Activated T-cell treated with anti-CD3 and anti-CD28 coated beads, Interleukin-2, amount 50 U/mL, for 4 hours (primary cell): ENCODE measurements at places on chromosomes 2 and 18.

DNA sequence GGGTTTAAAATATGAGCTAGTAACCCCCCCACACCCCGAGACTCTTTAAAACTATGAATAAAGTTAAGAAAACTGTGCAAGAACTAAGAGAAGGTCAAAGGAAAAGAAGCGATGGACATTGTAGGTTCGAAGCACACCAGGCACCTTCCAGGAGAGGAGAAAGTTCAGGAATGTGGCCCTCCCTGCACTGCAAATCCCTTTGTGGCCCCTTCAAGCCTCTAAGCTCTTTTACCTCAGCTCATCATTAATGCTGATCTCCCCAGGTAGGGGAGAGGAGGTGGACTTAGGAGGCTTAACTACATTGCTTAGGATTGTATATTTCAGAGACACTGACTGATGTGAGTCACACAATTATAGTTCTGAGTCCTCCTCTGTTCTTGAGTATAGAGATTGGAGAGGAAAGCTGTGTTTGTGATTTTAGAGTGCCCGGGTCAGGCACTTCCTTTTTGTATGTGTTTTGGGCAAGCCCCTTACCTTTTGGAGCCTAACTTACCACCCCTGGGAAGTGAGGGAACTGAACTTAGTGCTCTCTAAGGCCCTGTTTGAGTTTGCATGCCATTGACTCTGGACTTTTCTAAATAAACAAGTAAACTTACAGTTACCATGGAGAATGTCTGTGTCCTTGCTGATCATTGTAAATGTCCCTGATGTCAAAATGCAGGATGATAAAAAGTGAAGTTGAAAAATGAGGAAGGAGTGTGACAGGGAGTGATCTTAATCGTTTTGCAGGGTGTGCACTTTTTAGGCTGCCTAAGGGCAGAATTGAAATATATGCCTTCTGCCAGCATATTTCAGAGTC lies 140.8 kb upstream of the ZEB2 start:
- DNase-seq: no peak

- no peak for DNase-seq
These were observed 225.6 kb downstream of the HDAC4 start for GRCh38 chr2:239175181-239175580.

DNA sequence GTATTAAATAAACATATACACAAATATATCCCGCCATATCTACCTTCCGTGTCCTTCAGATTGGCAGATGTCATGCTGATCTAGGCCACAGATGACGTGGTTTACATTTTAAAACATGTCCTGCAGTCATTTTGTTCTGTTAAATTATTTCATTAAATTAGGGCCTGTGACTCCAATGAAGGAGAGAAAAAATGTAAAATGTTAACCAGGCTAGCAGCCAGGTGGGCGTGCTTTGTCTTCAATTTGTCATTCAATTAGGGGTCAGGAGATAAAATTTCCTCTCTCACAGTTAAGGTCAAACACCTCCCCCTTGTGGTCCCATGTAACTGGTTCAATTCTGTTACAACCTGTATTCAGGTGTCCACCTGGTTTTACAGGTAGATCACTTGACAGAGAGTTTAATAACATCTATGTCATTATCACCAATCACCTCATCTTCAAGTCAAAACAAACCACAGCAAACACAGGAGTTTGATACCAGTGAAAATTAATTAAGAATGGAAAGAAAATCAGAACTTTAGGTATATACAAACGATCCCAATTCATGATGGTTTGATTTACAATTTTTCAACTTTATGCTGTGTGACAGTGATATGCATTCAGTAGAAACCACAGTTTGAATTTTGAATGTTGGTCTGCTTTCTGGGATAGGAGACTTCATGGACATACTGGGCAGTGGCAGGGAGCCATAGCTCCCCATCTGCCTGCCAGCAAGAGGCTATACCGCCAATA lies 339.4 kb downstream of the CMPK2 start:
- DNase-seq: no peak

- no peak for DNase-seq
These were observed 84.9 kb upstream of the HPCAL1 start for GRCh38 chr2:10217489-10218435.

DNA sequence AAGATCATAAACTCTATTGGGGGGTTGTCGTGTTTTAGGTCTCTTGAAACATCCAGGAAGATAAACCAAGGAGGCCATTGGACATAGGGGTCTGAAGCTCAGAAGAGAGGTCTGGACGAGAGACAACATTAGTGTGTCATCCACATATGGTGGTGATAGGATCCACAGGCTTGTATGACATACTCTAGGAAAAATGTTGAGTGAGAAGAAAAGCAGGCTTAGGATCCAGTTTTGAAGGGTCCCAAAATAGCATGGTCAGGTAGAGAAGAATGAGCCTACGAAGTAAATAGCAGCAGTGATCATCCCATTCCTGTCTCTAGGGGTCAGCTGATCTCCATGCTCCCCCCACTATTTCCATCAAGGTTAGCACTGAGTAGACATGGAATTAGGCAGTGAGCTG lies 166.8 kb downstream of the ANKRD30B start:
- no peak for DNase-seq

DNA sequence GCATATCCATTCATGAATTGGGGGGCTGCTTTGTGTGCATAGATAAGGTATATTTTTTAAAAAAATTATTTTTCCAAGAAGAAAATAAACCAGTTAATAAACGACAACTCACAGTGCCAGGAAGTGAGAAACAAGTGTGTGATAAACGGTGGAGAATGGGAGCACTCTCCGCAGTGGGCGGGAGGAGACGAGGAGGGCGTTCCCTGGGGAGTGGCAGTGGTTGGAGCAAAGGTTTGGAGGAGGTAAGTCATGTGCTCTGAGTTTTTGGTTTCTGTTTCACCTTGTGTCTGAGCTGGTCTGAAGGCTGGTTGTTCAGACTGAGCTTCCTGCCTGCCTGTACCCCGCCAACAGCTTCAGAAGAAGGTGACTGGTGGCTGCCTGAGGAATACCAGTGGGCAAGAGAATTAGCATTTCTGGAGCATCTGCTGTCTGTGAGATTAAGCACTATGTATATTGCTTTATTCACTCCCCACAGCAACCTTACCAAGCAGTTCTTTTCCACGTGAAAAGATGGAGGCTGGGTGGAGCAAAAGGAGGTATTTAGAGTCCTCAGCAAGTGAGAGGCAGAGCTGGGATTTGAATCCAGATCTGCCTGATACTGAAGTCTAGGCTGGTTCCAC lies 27.0 kb upstream of the CASP8 start:
- DNase-seq: peak; percentile 77

DNA sequence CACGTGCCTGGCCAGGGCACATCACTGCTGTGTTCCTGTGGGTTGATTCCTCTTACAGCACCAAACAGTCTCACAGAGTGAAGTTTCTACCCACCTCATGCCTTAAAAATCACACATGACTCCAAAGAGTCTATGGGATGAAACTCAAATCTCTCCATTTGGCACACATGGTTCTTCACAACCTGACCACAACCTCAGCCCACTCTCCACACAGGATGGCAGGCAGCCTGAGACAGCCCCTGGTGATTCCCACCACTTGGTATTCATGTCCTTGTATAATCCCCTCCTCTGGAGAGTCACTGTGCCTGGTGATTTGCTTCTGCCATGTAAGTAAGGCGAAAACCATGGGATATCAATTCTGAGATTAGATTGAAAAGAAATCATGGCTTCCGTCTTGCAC lies 46.2 kb downstream of the LBH start:
- DNase-seq: no peak

DNA sequence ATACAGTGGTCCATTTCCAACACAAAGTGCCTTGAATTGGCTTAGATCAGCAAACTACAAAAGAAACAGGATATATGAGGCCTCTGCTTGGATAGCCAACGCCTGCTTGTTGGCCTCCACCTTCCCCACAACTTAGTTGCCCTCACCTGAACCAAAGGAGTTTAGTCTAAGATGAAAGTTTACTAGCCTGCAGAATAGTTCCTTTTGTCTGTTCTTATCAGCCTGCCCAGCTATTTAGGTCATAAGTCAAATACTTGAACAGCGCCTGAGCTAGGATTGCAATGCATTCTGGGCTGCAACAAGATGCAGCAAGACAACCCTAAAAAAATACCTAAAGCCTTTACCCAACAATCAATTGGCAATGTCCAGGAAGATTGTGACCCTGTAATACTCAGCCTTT lies 13.1 kb upstream of the EPG5 start:
- DNase-seq: no peak

DNA sequence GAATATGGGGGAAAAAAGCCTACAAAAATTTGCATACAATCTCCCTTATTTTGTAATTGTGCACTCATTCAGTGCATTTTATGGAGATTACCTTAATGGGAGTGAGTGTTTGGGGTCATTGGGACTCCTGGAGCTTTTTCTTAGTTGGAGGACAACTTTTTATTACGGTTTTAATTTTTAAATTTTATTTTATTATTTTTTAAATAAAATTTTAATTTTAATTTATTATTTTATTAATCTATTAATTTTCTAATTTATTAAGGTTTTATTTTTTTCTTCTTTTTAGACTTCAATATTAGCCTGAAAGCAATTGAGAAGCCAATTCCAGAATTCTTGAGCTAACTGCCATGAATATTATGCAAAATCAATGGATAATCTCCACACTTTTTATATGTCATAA lies 355.0 kb downstream of the SOCS6 start:
- DNase-seq: no peak

DNA sequence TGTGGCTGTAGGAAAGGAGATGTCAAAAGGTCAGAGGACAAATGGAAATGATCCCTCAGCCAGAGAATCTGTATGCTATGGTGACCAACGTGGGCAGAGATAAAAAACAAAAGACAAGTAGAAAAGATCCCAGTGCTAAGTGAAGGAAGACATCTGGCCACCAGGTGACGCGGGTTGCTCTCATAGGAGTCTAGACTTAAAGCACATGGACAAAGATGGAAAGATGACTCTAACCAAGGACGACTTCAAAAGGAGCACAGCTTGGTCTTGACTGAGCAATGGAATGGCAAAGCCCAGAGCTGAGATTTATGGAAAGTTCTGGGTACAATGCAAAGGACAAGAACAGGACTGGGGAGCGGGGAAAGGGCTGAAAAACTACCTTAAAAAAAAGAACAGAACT lies 96.8 kb downstream of the CLIP4 start:
- DNase-seq: no peak

DNA sequence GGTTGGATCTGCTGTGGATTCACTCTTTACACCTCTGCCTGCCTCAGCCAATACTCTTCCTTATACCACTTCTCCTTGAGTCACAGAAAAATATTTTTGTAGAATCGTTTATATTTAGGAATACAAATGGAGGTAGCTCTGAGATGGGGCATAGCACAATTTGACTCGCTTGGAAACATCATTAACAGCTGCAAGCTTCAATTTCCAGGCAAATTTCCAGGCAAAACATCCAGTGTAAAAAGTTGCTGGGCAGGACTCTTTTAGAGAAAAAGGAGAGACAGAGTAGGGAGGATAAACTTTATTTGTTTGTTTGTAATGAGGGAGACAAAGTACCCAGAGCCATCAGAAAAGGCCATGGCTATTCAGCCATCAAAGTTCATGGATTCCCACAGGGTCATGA lies 74.4 kb upstream of the SOX11 start:
- DNase-seq: no peak

GRCh38 chr2:66717218-66717905 lies 282.4 kb downstream of the MEIS1 start:
- DNase-seq: no peak

GRCh38 chr2:190718652-190719526 lies 70.0 kb downstream of the NAB1 start:
- DNase-seq: peak; percentile 44

GRCh38 chr2:10221443-10221842 lies 81.3 kb upstream of the HPCAL1 start:
- no peak for DNase-seq

- no peak for DNase-seq
These were observed 297.3 kb downstream of the CYP26B1 start for GRCh38 chr2:71850306-71850801.

DNA sequence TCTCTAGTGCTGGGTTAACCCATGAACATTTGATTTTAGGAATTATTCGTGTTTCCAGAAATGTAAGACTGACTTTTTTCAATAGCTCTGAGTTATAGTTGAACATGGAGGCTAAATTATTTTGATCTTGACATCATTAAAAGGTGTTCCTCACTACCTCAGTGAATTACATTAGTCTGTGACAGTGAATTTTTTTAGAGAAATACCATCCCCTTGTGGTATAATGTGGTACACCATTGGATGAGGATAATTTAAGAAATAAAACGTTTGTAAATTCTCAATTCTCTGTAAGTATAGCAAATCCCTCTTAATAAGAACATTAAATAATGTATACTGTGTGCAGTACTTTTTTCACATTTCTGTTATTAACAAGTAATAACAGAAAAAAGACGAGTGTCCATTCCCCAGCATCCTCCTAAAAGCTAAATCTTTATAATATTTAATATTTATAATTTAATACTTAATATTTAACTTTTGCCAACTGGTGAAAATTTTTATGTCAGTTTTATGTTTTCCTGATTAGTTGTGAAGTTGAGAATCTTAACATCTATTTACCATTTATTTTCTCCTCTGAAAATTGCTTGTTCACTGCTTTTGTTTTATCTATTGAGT lies 70.3 kb upstream of the CWC22 start:
- DNase-seq: no peak

GRCh38 chr18:11887328-11888128 lies 20.6 kb downstream of the MPPE1 start:
- no peak for DNase-seq

DNA sequence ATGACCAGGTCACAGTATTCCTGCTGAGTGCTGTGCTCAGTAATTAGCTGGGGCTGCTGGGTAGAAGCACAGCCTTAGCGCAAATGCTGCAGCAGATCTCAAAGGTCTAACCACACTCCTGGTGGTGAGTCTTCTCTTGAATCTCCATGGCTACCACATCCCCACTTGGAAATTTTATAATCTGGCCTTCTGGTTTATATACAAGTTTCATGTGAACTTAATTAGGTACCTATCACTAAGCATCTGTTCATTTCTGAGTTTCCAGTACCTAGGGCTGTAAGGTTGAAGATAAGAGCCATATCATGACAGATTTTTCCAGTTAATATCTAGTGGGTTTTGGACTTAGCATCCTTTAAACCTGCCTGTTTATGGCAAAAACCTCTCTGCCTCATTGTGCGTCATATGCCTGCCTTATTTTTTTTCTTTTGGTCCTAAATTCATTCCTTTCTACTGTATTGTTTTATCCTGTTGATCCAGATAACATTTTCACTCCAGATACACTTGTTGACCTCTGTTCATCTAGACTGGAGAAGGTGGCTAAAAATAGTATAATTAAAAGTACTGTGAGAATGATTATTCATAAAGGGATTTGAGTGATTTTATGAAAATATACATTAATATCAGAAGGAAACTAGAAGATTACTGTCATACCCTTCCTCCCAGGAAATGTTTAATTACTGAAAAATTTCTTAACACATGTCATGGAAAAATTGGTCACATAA lies 168.4 kb upstream of the THUMPD2 start:
- no peak for DNase-seq

- DNase-seq: no peak
These were observed 32.8 kb downstream of the SOWAHC start for GRCh38 chr2:109646961-109647360.
